ENCODE measurements at places on chromosomes 2 and 18.

DNA sequence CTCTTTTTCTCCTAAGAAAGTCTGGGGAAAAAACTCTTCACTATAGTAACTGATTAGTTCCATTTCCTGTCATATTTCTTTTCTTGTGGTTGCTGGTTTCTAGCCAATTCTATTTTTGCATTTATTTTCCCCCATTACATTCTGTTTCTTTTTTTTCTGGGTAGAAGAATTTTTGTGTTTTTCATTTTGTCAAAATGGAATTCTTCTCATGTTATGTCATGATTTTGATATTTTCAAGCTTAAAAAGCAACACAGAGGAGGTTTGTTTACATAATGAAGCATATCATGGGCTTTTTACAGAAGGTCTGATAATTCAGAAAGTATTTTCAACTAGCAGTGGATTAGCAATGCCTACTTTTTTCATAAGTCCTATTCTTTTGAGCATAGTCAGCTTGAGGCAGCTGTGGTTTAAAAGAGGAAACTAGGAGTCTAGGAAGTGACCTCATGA is 102.0 kb downstream of the MAP2 start:
- no peak for DNase-seq

- no peak for DNase-seq
Measured at GRCh38 chr2:177603768-177604167, 211.2 kb downstream of the AGPS start.

GRCh38 chr18:30342675-30343074 is 699.9 kb downstream of the DSC3 start:
- no peak for DNase-seq

- no peak for DNase-seq
Measured at GRCh38 chr2:4635289-4635688, 931.9 kb downstream of the DCDC2C start.

GRCh38 chr18:46481048-46481846 is 175.8 kb downstream of the LOXHD1 start:
- peak; percentile 3 for DNase-seq

- DNase-seq: no peak
Measured at GRCh38 chr2:41894563-41895333, 153.1 kb upstream of the PKDCC start.

DNA sequence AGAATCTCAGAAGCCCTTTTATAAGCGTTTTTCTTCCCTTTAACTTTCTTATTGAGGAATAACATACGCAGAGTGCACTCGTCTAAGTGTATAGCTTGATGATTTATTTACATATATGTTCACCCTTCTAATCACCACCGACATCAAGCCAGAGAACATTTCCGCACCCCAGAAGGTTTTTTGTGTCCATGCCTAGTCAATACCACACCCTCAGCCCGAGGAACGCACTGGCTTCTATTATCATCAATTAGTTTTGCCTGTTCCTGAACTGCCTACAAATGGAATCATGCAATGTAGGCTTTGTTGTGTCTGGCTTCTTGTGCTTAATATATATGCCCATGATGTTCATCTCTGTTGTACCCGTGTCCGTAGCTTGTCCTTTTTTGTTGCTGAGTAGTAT is 27.7 kb downstream of the SDC1 start:
- DNase-seq: no peak

DNA sequence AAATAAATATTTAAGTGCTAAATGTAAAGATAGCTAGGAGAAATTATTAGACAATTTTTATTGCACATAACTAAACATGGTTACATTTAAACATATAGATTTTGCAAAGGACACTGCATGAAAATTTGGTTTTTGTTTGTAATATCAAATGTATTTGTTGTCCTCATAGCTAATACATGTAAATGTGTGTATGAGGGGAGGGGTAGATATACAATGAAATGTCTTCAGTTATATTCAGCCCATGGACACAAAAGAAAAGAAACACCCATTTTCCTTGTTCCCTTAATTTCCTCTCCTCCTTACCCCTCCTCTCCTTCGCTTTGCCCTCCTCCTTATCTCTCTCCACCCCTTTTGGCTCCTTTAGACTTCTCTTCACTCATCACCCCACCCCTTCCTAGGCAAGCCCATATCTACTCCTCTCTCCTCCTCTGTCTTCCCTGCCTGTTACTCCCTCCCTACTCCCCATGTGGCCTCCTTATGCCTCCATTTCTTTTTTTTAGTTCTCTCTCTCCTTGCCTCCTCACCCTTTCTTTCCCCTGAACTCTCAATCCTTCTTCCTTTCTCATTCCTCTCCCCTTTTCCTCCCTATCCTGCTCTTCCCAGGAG is 1.4 kb downstream of the COL3A1 start:
- no peak for DNase-seq

GRCh38 chr18:67276638-67277037 is 239.9 kb downstream of the DSEL start:
- DNase-seq: no peak

DNA sequence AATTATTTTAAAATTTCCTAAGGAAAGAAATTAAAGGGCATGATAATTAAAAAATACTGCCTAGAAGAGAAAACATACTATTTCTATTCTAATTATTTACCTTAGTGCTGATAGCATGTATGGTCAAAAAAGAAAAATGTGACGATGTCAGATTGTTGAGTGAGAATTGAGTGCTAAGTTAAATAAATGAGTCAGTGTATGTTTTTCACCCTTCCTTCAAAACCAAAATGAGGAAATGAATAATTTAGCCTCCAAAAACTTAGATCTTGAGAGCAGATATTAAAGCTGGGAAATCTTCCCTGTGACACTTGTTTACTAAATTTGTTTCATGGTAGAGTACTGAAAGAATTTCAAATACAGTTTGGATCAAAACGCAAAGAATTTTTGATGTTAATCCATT is 58.6 kb upstream of the NYAP2 start:
- DNase-seq: no peak

- DNase-seq: no peak
Measured at GRCh38 chr2:130183512-130184373, 1.7 kb downstream of the MZT2B start.

DNA sequence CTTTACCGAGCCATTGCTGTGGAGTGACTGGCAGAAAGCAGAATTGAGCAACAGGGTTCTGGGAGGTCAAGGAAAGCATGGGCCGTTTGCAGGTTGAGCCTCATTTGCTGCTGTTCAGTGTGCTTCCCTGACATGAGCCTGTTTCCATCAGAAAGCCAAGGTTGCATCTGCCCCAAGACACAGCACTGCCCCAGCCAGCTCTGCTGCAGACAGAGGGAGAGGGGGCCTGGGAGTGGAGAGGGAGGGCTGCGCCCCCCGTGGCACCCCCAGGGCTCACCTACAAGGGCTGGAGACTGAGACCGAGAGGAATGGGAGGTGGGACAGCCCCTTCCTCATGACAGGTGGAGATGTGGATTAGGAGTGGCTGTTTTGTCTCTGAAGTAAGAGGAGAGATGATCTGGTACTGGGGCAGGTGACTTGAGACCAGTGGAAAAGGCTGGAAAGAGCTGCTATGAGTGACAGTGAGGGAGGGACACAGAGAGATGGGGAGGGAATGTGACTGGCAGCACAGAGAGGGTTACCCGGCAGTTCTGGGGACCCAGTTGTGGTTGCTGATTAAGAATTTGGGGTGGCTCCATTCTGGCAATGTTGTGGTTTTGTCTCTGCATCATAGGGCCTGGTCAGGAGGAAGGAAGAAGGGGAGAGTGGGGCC is 218.0 kb downstream of the DYSF start:
- no peak for DNase-seq

DNA sequence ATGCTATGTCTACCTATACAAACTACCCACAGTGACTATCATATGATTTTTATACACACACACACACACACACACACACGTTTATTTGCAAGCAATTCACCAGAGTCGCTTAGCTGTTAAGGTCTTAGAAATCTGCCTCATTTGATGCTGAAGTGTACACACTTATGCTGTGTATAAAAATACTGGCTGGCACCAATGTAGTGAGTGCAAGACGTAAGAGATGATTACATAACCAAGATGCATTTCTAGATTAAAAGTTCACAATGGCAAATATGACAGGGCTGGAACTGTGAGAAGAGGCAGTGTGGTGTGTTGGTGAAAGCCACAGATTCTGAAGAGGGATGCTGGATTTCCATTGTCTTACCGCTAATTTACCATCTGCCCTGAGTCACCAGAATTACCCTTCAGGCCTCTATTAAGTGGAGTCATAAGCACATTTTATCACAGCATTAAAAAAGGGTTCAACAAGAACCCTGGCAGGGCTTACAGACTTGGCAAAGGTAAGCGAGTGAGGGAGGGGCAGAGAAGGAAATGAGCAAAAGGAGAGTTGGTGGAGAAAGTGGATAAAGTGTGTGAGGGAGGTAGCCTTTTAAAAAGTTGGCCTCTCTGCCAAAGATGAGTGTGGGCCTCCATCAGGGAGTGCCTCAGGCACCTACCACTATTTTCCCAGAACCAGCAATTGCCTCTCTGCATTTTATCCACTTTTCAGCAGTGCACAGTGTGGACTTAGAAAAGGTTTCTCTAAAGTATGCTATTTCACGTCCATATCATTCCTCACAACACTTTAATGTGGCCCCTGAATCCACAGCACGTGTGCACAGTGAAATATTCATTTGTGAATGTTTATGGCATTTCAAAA is 21.5 kb downstream of the MEIS1 start:
- DNase-seq: no peak

DNA sequence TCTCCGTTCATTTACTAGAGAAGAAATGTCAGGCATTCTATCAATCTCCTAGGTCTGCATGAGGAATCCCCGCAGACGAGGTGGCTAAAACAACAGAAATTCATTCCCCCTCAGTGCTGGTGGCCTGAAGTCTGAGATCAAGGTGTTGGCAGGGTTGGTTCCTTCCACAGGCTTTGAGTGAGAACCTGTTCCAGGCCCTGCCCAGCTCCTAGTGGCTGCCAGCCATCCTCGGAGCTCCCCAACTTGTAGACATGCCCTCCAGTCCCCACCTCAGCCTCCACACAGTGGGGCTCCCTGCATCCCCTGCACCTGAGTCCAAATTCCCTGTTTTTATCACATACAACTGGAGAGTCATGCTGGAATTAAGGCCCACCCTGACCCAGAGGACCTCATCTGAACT is 145.3 kb upstream of the ALKAL2 start:
- no peak for DNase-seq

- no peak for DNase-seq
Measured at GRCh38 chr18:42229211-42230210, 274.5 kb downstream of the PIK3C3 start.

- DNase-seq: no peak
Measured at GRCh38 chr2:222945887-222946286, 85.1 kb downstream of the ACSL3 start.

- no peak for DNase-seq
Measured at GRCh38 chr2:160266037-160266551, 66.0 kb upstream of the ITGB6 start.

- no peak for DNase-seq
Measured at GRCh38 chr18:23574611-23575308, 11.5 kb downstream of the NPC1 start.

DNA sequence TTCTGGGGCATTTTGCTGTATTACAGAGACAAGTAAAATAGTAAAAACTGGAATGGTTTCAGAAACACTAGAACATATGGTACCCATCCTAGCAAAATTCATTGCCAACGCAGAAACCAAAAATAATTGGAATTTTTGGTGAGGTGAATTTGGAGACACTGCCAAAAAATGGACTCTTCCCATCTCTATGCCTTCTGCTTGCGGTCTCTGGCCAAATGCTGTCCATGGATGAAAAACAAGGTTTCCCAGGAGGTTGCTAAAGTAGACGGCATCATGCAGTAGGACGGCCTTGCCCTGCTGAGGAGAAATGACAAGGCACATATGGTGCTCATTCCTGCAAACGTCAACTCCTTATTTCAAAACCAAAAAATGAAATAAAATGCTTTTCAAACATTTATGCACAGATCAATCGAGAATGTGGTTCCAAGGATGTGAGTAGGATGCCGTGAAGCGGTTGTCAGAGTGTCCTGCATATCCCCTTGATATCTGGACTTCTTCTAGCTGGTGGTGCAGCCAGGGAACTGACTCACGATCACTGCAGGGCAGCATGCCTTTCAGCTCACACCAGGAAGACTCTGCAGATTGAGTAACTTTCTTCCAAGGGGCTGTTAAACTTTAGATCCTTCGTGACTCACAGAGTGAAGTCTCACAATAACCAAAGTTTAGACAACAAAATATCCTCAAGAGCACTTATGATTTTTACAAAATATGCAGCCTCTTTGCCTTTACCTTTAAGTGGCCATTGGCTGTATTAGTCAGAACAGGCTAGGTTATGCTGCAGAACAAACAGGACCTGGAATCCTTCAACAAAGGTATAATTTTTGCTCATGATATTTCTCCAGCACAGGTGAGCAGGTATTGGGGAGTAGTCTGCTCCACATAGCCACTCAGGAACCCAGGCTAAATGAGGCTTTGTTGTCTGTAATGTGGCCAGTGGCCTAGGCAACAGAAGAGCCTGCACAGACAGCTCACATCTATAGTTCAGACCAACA is 149.4 kb upstream of the NDUFV2 start:
- DNase-seq: no peak

- peak; percentile 52 for DNase-seq
Measured at GRCh38 chr2:25951071-25951547, 31.2 kb downstream of the KIF3C start.
